ENCODE measurements at places on chromosomes 4 and X.

DNA sequence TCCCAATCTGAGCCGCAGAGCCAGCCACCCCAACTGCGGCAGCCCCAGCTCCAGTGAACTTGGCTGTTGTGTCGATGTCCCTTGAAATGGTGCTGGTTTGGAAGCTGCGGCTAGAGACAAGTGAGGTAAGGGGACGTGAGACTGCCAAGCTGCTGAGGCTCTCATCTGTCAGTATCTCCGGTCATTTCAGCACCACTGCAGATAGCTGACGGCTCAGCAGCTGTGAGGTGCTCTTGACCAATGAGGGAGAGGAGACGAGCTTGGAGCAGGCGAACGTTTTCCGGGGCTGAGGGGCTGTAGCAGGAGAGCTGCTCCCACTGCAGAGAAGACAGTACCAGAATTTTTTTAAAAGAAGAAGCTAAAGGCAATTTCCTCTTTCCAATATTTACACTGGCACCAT is 175.5 kb upstream of the CASK start:
- DNase-seq, result no peak

GRCh38 chr4:87117051-87117731 is 103.2 kb downstream of the KLHL8 start:
- DNase-seq, result no peak

- no peak for DNase-seq
Observed at GRCh38 chr4:4884611-4885010, 25.1 kb downstream of the MSX1 start.

DNA sequence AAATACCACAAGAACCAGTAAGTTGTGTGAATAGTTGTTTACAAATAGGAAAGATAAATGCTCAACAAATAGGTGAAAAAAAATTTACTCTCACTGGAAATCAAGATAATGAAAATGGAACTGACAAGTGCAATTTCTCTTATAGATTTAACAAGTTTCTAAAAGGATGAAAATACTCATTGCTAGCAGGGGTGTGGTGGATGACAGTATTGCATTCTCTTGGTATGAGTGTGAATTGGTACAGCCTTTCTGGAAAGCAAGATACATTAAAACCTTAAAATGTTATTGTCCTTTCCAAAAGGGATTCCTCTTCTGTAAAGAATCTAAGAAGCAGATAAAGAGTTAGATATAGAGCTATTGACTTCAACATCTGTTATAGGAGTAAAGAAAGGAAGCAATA is 240.0 kb upstream of the RPS6KA3 start:
- DNase-seq, result no peak

DNA sequence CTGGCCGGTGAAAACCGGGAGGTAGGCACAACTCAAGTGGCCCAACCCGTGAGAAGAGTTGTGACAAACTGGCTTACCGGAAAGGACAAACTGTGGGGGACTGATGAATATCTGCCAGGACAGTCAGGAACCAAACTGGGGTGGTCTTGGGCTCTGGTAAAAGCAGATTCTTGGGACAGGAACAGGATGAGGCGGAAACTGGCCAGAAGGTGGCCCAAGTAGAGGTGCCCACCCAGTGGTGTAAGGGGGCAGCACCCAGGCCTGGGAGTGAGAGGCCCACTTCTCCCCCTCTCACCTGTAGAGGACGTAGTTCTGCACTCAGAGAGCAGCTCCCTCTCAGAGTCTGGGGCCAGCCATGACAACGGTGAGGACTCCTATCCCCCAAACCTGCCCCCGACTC is 5.9 kb downstream of the CCDC120 start:
- no peak for DNase-seq

- no peak for DNase-seq
Observed at GRCh38 chrX:121028419-121028818, 19.0 kb upstream of the GLUD2 start.

GRCh38 chr4:78528327-78528726 is 23.2 kb upstream of the ANXA3 start:
- peak; percentile 82 for DNase-seq

- DNase-seq, result no peak
Observed at GRCh38 chr4:14883166-14883565, 119.1 kb upstream of the CPEB2 start.
